ENCODE measurements at places on chromosomes 6 and 20. TPM values are rescaled to one million over a fixed set of nuclear protein-coding genes. Genes with fewer than 3 reads are reported as not detected.

The TRAPPC3L gene
- total RNA-seq, result not detected

The B3GALT4 gene
- total RNA-seq, result 13.9 TPM

The C20orf144 gene
- 0.25 TPM for total RNA-seq

The CLDN20 gene
- total RNA-seq, result not detected

The PDRG1 gene
- total RNA-seq, result 15.4 TPM

The EYS gene
- total RNA-seq, result not detected

The CABLES2 gene
- 21.9 TPM for total RNA-seq

The PBOV1 gene
- not detected for total RNA-seq

The RAD21L1 gene
- total RNA-seq, result not detected

The ATAT1 gene
- 9.0 TPM for total RNA-seq

The LRRC73 gene
- 0.16 TPM for total RNA-seq

The SLC32A1 gene
- not detected for total RNA-seq

The TFAP2C gene
- not detected for total RNA-seq

The LHFPL5 gene
- total RNA-seq, result not detected

The KIF13A gene
- total RNA-seq, result not detected

The DAAM2 gene
- total RNA-seq, result not detected

The FERMT1 gene
- 0.75 TPM for total RNA-seq

The NOX3 gene
- total RNA-seq, result not detected

The SLC17A2 gene
- not detected for total RNA-seq

The CDH4 gene
- total RNA-seq, result 0.05 TPM

The SMPDL3A gene
- 0.30 TPM for total RNA-seq

The PSMB8 gene
- 448 TPM for total RNA-seq

The PNPLA1 gene
- total RNA-seq, result not detected

The OPRM1 gene
- not detected for total RNA-seq

The HRH3 gene
- total RNA-seq, result not detected

The CCN6 gene
- total RNA-seq, result not detected

The OXT gene
- not detected for total RNA-seq

The MAS1 gene
- not detected for total RNA-seq

The GPR63 gene
- total RNA-seq, result 3.9 TPM

The FAM184A gene
- total RNA-seq, result 3.8 TPM

The OR2H1 gene
- not detected for total RNA-seq

The RAET1G gene
- not detected for total RNA-seq

The CTCFL gene
- total RNA-seq, result not detected

The CD2AP gene
- total RNA-seq, result 30.8 TPM

The NR2E1 gene
- total RNA-seq, result not detected

The CNR1 gene
- total RNA-seq, result not detected

The TOMM6 gene
- total RNA-seq, result 209 TPM

The PPP1R16B gene
- total RNA-seq, result 55.0 TPM

The FOXF2 gene
- not detected for total RNA-seq

The LAMP5 gene
- total RNA-seq, result not detected

The LSM2 gene
- 101 TPM for total RNA-seq

The BLTP3A gene
- 12.9 TPM for total RNA-seq

The ADNP gene
- total RNA-seq, result 69.2 TPM
